ENCODE measurements at places on chromosomes 2 and 18. TPM values are rescaled to one million over a fixed set of nuclear protein-coding genes. Genes with fewer than 3 reads are reported as not detected.

The GREB1L gene
- not detected for total RNA-seq

The TMSB10 gene
- 2,421 TPM for total RNA-seq

The TXNDC2 gene
- total RNA-seq = not detected

The EMILIN1 gene
- 5.1 TPM for total RNA-seq

The TMEM200C gene
- total RNA-seq = 4.7 TPM

The EFR3B gene
- total RNA-seq = 3.3 TPM

The CCNT2 gene
- total RNA-seq = 30.1 TPM

The B3GNT7 gene
- 52.9 TPM for total RNA-seq

The OTOF gene
- total RNA-seq = 0.14 TPM

The ALPI gene
- not detected for total RNA-seq

The NBEAL1 gene
- total RNA-seq = 7.6 TPM

The CRYGD gene
- total RNA-seq = 5.5 TPM

The EN1 gene
- total RNA-seq = not detected

The CFAP210 gene
- 0.28 TPM for total RNA-seq

The CHRND gene
- not detected for total RNA-seq

The MFSD2B gene
- total RNA-seq = 0.21 TPM

The THUMPD2 gene
- total RNA-seq = 7.1 TPM

The CERKL gene
- total RNA-seq = 0.14 TPM

Measured in H7 (cell line).